GM23338 (cell line): ENCODE measurements at places on chromosomes 5 and 9. TPM values are rescaled to one million over a fixed set of nuclear protein-coding genes. Genes with fewer than 3 reads are reported as not detected.

DNA sequence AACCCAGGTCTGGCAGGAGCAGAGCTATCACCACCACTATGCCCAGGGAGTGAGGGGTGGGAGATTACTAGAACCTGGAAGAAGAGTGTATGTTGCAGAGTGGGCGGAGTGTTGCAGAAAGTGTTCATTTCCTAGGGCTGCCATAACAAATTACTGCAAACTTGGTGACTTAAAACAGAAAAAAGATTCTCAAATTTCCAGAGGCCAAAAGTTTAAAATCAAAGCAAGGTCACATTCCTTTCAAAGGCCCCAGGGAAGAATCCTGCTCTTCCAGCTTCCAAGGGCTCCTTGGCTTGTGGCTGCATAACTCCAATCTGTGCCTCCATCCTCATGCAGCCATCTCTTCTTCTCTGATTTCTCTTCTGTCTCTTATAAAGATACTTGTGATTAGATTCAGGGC, 30.6 kb upstream of the SPINK4 start:
- no peaks in the 10 kb centered on the region for H3K36me3 ChIP-seq
- no peak for DNase-seq
- H3K4me3 ChIP-seq: no peak overlapping the region
- H3K27ac ChIP-seq: no peak overlapping the region
- no peaks in the 10 kb centered on the region for H3K27me3 ChIP-seq

- H3K4me1 ChIP-seq: no peaks in the 10 kb centered on the region
- H3K36me3 ChIP-seq: no peaks in the 10 kb centered on the region
- no peak overlapping the region for H3K4me3 ChIP-seq
These were observed 281.9 kb upstream of the TLE4 start for GRCh38 chr9:79289856-79290255.

DNA sequence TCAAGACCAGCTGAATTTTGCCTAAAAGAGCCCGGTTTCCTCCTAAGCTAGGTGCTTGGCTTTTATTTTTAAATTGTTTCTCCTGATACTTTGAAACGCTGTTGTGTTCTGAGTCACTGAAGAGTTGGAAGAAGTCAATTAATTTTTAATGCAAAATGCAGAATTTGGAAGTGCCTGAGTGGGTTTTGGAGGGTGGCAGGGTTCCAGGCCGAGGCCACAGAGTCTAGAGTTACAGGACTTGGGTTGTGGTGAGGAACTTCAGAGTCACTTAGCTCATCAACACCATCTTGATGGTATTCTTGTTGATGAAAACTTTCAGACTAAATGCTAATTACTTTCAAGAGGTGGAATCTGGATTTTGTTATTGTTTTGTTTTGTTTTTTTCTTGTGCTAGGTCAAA, 130.6 kb downstream of the PDZD2 start:
- H3K27ac ChIP-seq: peak overlapping the region; percentile 21; the same call in 1 of the 2 replicates
- no peaks in the 10 kb centered on the region; the same call in 1 of the 2 replicates for H3K36me3 ChIP-seq
- no peaks in the 10 kb centered on the region for H3K27me3 ChIP-seq
- peaks cover 15% of the 10 kb centered on the region for H3K4me1 ChIP-seq
- DNase-seq: no peak
- H3K4me3 ChIP-seq: no peak overlapping the region

- H3K4me3 ChIP-seq: no peak overlapping the region
- no peaks in the 10 kb centered on the region for H3K36me3 ChIP-seq
- no peak overlapping the region for H3K27ac ChIP-seq
- peak; percentile 87 for DNase-seq
- 0 out of 2 replicates have a peak, but pooled peaks cover 7% of the 10 kb centered on the region for H3K4me1 ChIP-seq
These were observed 209.0 kb downstream of the TTLL11 start for GRCh38 chr9:121884057-121884541.

- H3K36me3 ChIP-seq: no peaks in the 10 kb centered on the region
- peaks cover 4% of the 10 kb centered on the region; the same call in 1 of the 2 replicates for H3K4me1 ChIP-seq
- H3K4me3 ChIP-seq: peak within 1 kb of the TSS; percentile 75
These were observed at the start of gene NTRK2 for GRCh38 chr9:84669288-84670137. TSS of gene NTRK2 (plus strand) at chr9:84669729. CDS start at chr9:84670749, 1,020 bp downstream.

The PTAR1 gene
- 218 and 219 TPM in 2 replicates for total RNA-seq

DNA sequence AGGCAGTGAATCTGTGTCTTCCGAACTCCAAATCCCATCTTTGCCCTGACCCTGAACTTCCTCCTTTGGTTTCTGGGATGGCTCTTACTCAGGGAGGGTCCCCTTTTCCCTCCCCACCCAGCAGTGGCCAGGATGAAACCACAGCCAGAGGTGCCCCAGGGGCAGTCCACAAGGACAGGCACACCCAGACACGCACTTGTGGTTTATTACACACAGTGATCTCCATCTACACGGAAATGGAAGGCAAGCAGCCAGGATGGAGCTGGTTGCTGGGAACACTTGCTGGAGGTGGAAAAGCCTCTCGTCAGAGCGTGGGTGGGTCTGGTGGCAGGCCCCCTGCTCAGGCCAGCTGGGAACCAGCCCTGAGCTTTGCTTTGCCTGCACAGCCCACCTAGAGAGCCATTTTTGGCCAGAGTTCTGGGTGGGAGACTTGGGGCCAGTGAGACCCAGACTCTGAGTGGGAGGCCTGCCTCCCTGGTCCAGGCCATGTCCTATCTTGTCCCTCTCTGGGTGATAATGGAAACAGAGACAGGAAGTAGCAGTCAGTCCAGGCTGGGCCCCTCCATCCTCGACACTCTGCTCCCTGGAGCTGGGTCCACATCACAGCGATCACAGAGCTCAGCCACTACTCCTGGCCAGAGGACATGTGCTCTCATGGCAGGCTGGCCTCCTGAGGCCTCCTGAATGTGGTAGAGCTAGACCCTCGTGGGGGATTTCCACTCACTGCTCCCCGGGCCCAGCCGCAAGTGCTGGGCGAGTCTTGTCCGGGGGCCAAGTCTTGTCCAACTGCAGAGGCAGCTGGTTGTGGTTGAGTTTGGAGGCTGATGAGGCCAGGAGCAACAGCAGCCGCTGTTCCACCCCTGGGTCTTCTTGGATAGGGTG, 5.1 kb upstream of the PHYKPL start:
- H3K36me3 ChIP-seq: no peaks in the 10 kb centered on the region
- DNase-seq: no peak
- no peaks in the 10 kb centered on the region; the same call in 1 of the 2 replicates for H3K4me1 ChIP-seq

DNA sequence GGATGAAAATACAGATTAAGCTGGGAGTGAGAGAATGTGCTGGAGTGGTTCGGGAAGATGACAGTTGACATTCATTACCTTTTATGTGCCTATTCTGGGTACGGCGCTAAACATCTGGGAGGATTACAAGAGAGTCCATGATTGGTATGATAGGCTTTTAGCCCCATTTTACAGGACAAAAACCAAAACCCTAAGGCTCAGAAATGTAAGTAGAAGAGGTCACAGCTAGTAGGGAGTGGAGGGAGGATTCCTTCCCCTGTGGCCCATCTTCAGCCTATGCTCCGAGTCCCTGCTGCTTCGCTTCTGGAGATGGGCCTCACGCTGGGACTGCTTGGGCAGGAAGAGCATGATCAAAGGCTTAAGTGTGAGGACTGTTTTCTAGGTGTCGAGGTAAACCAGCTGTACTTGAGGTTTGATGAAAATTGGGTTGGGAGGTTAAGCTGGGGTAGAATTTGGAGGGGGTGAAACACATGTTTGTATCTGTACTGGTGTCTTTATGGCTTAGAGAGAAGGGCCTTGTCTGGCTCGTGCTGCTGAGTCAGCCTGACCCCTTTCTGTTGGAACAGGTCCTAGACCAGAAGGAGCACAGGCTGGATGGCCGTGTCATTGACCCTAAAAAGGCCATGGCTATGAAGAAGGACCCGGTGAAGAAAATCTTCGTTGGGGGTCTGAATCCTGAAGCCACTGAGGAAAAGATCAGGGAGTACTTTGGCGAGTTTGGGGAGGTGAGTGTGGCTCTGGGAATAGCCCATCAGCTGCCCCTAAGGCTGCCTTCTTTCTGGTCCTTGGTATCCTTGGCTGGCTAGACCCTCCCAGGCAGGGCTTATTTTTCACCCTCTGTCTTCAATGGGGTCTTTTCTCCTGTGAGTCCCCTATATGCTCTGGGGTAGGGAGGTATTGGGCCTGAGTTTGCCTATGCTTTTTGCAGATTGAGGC, 2.1 kb downstream of the HNRNPAB start:
- peak overlapping the region; percentile 84 for H3K27ac ChIP-seq
- peak overlapping the region; percentile 100 for H3K4me3 ChIP-seq
- no peak for DNase-seq
- H3K36me3 ChIP-seq: peaks cover 59% of the 10 kb centered on the region

The HNRNPK gene
- 918 and 1,083 TPM in 2 replicates for total RNA-seq

The TCERG1 gene
- total RNA-seq: 103 and 127 TPM in 2 replicates

- peak overlapping the region; percentile 61; the same call in 1 of the 2 replicates for H3K27ac ChIP-seq
- no peak for DNase-seq
- H3K27me3 ChIP-seq: no peaks in the 10 kb centered on the region
- no peaks in the 10 kb centered on the region for H3K36me3 ChIP-seq
These were observed 3.3 kb downstream of the MAPKAP1 start for GRCh38 chr9:125703662-125704061.

The LRRC26 gene
- total RNA-seq: 0.16 and 0.21 TPM in 2 replicates

DNA sequence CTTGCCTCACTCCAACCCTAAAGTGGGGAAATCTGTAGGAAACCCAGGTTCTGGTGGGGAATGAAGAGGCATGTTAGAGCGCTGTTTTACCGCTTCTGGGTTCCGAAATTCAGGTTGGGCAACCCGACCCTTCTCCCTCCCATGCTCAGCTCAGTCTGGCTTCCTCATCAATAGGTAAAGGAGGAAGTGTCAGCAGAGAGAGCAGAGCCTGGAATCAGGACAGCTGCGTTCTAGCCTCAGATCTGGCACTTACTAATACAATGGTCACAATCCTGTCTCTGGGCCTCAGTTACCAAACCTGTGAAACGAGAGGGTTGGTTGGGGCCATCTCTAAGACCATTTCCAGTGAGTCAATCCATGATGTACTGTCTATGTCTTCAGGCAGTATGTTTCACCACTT, 16.2 kb upstream of the TNIP1 start:
- no peaks in the 10 kb centered on the region for H3K36me3 ChIP-seq
- 0 out of 2 replicates have a peak, but pooled peaks cover 6% of the 10 kb centered on the region for H3K4me1 ChIP-seq
- H3K27ac ChIP-seq: no peak overlapping the region
- no peak for DNase-seq

The DPH7 gene
- 53.7 and 68.8 TPM in 2 replicates for total RNA-seq

DNA sequence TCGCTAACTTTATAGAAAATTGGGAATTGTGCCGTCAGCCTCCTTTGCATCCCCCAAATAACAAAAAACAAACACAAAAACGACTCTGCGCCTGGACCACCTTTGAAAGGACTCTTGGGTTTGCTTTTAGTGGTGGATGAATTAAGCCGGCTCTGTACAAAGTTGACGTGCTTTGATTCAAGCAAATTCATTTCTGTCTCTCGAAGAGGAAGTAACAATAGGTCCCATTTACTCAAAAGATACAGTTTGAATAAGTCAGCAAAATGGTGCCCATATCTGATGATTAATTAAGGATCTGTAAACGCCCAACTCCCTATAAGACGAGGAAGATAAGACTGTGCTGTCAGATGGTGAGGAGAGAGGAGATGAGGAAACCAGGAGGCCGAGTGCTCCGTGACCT, 67.8 kb downstream of the AK8 start:
- H3K4me1 ChIP-seq: peaks cover 21% of the 10 kb centered on the region
- no peaks in the 10 kb centered on the region for H3K27me3 ChIP-seq
- DNase-seq: no peak
- H3K36me3 ChIP-seq: no peaks in the 10 kb centered on the region
- no peak overlapping the region for H3K27ac ChIP-seq
- no peak overlapping the region for H3K4me3 ChIP-seq

DNA sequence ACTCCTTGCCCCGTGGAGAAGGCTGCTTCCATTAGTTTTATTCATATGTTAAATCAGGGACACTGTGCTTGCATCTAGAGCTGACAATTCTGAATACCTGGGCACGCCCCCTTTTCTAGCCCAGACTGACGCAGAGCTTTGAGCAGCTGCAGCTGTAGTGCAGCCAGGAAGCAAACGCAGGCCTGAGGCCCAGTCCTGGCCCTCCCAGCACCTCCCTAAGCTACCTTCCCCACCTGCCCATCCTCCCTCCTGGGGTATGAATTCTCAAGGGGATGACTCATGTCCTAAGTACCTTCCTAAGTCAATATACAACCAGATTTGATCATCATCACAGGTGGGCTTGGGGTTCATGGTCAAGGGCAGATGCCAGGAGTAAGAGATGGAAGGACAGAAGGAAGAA, 3.5 kb downstream of the PHF19 start:
- peaks cover 46% of the 10 kb centered on the region for H3K4me1 ChIP-seq

- peaks cover 31% of the 10 kb centered on the region for H3K27me3 ChIP-seq
- DNase-seq: no peak
- no peaks in the 10 kb centered on the region for H3K36me3 ChIP-seq
- no peak overlapping the region for H3K27ac ChIP-seq
These were observed 65.4 kb downstream of the SPATA31C2 start for GRCh38 chr9:88072831-88073375.

The PDCD1LG2 gene
- total RNA-seq: not detected in 2 replicates

The FYB1 gene
- not detected in 2 replicates for total RNA-seq

The NDFIP1 gene
- 38.1 and 45.0 TPM in 2 replicates for total RNA-seq
